ENCODE measurements at places on chromosomes 7 and 10.

DNA sequence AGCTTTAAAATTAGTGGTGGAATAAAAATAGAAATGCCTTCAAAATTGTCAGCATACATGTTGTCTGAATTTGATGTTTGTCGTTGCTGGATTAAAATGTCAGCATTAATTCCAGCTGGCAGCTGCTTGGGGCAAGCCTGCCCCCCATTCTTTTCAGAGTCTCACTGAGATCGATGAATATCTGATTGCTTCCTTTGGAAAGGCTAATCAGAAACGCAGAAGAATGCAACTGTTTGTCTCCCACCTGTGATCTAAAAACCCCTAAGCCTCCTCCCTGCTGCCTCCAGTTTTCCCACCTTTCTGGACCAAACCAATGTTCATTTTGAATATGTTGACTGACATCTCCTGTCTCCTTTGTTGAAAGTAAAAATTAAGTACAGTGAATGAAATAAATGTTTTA lies 27.9 kb upstream of the BNIP3 start:
- DNase-seq: no peak

DNA sequence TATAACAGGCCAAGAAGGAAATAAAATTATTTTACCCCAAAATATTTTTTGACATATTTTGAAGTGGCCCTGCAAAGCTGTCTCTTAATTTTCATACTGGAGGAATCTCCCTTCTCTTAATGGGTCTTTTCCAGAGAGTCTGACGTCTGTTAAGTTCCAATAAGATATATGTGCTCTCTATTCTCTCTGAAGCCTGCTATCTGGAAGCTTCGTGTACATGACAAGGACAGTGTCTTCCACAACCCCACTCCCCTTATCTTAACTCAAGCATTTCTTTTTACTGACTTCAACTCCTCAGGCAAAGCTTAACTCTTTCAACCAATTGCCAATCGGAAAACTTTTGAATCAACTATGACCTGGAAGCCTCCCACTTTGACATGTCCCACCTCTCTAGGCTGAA lies 29.2 kb upstream of the IL15RA start:
- DNase-seq: no peak

- no peak for DNase-seq
Measured at GRCh38 chr7:33986451-33986850, 81.1 kb downstream of the BMPER start.

GRCh38 chr7:43240565-43240964 lies 128.1 kb downstream of the HECW1 start:
- no peak for DNase-seq

DNA sequence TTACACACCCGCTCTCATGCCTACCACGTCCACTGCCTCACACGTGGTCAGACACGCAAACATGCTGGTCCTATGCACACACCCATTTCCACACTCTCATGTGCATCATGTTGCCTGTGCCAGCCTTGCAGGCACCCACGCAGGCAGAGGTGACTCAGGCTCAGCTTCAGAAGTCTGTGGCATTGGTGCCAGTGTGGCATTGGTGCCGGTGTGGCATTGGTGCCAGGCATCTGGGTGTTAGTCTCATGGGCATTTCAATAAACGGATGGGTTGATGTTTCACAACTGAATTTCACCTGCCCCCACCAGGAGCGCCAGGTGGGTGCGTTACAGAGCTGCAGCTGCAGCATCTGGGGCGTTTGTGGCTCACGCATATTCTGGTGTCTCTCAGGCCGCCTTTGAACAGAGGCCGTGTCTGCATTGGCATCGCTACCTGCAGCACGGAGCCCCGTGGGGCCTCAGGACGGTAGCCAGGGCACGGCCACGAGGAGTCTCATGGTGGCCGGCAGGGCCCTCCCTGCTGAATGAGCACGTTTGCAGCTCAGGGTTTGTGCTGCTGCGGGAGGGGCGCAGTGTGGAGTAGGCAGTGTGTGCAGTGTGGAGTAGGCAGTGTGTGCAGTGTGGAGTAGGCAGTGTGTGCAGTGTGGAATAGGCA lies 24.7 kb downstream of the KNDC1 start:
- no peak for DNase-seq

- no peak for DNase-seq
Measured at GRCh38 chr10:98994030-98994429, 241.6 kb downstream of the HPSE2 start.

GRCh38 chr7:92461027-92462003 lies 14.0 kb downstream of the GATAD1 start:
- DNase-seq: no peak

DNA sequence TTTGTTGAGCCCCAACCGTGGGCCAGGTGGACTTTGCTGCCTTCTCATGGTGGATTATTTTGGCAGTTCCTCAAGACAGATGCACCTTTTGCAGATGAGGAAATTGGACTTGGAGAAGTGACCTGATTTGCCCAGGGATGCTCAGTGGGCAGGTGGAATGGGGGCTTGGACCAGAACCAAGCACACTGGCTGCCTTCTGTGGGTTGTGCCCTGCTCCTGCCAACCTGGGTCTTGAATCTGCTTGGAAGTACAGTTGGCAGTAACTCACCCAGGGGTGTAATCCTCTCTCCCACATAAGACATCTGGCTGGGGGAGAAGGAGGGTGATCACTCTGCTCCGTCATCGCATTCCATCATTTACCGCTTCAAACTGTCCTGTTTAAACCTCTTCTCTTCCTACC lies 110.5 kb upstream of the GPR26 start:
- DNase-seq: no peak

GRCh38 chr7:142866361-142867096 lies 11.7 kb downstream of the EPHB6 start:
- no peak for DNase-seq

DNA sequence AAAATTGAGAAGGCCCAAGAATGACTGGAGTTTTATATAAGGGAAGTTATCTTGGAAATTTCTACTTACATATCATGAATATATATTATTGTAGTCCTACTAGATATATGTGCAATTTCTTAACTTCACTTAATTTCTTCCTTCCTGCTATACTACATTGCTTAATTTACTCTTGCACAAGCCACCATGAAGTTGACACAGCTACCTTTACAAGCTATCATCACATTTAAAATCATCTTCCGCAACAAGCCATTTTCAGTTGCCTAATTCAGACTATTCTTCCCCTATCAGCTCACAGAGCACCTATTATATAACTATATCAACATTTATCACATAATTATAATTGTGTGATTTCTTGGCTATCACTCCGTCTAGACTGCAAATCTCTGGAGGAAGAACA lies 418.4 kb downstream of the PARD3 start:
- no peak for DNase-seq

DNA sequence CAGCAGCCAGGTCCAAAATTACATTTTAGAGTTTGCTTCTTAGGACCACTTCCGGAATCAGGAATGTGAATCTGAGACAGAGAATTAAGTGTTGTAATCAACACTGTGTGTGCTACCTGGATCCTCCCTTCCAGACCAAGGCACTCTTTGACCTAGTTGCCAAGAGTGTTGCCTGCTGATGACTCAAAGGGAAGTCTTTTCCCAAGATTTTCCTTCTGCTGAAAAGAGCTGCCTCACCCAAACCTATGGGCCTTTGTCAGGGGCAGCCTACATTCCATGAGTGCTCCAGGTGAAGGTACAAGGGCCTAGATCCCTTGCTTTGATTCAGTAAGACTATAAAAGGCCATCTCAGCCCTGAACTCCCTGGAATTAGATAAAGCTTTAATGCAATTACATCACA lies 712.5 kb upstream of the ANKRD30A start:
- no peak for DNase-seq

- no peak for DNase-seq
Measured at GRCh38 chr7:96827701-96828100, 118.1 kb upstream of the SEM1 start.

GRCh38 chr10:64416011-64416410 lies 894.8 kb downstream of the REEP3 start:
- no peak for DNase-seq

DNA sequence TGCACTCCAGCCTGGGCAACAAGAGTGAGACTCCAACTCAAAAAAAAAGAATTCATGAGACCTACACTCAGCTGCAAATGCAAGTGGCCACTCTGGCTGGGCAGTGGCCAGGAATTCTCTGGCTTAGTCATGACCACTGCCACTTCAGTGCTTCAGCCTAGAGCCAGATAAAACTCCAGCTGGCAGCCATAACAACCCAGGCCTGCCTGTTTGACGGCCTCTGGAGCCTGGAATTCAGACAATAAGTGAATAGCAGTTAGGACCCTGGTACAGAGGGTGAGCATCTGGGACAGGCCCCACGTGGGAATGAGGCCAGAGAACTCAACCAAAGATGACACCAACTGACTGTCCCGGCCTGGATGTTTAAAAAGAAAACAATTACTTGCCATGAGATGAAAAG lies 18.9 kb downstream of the RCC1L start:
- peak; percentile 79 for DNase-seq

GRCh38 chr10:98039690-98040381 lies 9.4 kb upstream of the CRTAC1 start:
- DNase-seq: no peak

DNA sequence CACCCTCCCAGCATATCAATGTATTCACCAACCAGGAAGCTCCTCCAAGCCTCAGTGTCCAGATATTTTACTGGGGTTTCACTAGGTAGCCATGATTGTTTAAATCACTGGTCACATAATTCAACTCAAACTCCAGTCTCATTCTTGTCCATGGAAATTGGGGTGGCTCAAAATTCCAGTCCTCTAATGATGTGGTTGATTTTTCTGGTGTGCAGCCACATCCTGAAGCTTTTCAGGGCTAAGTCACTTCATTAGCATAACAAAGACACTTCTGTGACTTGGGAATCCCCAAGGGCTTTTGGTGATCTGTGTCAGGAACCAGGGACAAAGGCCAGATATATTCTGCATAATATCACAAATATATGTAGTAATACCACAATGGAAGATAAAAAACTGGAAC lies 786.9 kb upstream of the IGFBP3 start:
- no peak for DNase-seq

GRCh38 chr10:26221541-26221940 lies 5.0 kb downstream of the GAD2 start:
- DNase-seq: no peak

- DNase-seq: no peak
Measured at GRCh38 chr7:139867847-139868246, 38.8 kb downstream of the TBXAS1 start.

Data from GM04503 (cell line).